ENCODE measurements at places on chromosomes 2 and 18.

DNA sequence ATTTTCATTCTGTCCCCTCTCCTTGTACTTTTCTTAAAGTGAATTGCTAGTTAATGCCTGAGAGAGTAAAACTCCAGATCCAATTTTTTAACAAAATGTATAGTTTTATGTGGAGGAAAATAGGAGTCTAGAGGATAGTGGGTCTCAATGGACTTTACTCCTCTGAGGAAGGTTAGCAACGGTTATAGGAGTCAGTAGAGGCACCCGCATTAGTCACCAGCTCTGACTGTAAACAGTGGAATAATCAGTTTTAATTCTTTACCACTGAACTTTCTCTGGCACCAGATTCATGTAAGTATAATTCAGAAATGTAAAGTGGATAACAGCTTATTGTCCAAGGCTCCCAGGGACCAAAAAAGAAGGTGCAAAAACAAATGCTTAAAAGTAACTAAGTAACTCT lies 38.7 kb upstream of the HNMT start:
- peaks cover 13% of the 10 kb centered on the region for H3K4me1 ChIP-seq
- H3K4me3 ChIP-seq: no peak overlapping the region
- H3K27me3 ChIP-seq: no peaks in the 10 kb centered on the region
- no peak overlapping the region for H3K27ac ChIP-seq
- DNase-seq: no peak

DNA sequence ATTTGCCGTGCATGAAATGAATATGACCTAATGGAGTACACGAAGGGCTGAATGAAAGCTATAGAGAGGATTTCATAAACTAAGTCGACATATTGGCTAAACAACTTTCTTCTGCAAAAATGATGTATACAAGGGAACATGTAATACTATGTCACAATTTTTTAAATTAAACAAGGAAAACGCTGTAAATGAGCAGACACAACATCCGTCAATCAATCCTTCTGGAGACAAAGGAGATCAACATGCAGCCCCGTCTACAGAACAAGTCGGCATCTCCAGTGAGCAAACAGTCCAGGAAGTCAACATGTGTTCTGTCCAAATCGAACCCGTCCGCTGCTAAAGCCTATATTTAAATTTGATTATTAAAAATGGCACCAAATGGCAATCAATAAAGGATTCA lies 180.8 kb downstream of the TCF4 start:
- no peak overlapping the region for H3K4me3 ChIP-seq
- H3K36me3 ChIP-seq: no peaks in the 10 kb centered on the region
- H3K27me3 ChIP-seq: no peaks in the 10 kb centered on the region

DNA sequence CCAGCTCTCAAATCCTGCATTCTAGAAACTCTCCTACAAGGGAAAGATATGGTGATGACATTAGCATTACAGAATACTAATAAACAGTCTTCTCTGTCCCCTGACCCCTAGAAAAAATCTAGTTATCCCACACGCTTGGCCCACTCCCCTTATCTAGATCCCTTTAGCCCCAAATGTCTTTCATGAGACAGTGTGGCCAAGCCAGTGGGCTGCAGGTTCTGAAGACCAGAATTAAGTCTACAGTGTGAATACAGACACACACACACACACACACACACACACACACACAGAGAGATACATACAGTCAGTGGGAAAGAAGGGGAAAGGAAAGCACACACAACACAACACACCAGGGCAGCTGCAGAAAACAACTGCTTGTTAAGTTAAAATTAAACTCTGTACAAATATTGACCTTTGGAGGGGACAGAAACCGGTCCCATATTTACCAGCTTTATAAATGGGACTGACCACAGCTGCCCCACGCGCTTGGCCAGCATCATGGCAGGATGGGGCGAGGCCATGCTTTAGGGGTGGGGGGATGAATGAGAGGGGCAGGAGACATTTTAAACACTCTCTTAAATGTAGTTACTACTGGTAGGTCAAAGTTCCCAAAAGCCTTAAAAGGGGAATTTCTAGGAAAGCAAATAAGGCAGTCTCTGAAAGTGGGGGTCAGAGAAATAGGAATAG lies 49.1 kb downstream of the NHEJ1 start:
- H3K27me3 ChIP-seq: no peaks in the 10 kb centered on the region
- peaks cover 6% of the 10 kb centered on the region for H3K4me1 ChIP-seq
- no peaks in the 10 kb centered on the region for H3K36me3 ChIP-seq
- H3K27ac ChIP-seq: no peak overlapping the region
- H3K4me3 ChIP-seq: no peak overlapping the region
- DNase-seq: no peak

DNA sequence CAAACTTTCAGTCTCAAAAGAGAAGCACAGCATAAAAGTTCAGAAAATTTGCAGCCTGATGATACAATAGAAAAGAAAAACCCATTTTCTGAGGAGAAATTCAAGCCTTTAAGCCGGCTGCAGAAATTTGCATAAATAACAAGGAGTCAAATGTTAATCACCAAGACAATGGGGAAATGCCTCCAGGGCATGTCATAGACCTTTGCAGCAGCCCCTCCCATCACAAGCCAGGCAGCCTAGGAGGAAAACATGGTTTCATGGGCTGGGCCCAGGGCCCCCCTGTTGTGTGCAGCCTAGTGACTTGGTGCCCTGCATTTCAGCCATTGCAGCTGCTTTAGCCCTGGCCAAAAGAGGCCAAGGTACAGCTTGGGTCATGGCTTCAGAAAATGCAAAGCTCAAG lies 54.1 kb upstream of the CAVIN2 start:
- no peaks in the 10 kb centered on the region for H3K4me1 ChIP-seq
- no peaks in the 10 kb centered on the region for H3K36me3 ChIP-seq
- H3K4me3 ChIP-seq: no peak overlapping the region
- DNase-seq: peak; percentile 72

- no peaks in the 10 kb centered on the region for H3K27me3 ChIP-seq
- H3K4me1 ChIP-seq: no peaks in the 10 kb centered on the region
- no peak overlapping the region for H3K27ac ChIP-seq
- no peak overlapping the region for H3K4me3 ChIP-seq
- no peaks in the 10 kb centered on the region for H3K36me3 ChIP-seq
Observed at GRCh38 chr2:1488851-1489250, 75.6 kb downstream of the TPO start.

DNA sequence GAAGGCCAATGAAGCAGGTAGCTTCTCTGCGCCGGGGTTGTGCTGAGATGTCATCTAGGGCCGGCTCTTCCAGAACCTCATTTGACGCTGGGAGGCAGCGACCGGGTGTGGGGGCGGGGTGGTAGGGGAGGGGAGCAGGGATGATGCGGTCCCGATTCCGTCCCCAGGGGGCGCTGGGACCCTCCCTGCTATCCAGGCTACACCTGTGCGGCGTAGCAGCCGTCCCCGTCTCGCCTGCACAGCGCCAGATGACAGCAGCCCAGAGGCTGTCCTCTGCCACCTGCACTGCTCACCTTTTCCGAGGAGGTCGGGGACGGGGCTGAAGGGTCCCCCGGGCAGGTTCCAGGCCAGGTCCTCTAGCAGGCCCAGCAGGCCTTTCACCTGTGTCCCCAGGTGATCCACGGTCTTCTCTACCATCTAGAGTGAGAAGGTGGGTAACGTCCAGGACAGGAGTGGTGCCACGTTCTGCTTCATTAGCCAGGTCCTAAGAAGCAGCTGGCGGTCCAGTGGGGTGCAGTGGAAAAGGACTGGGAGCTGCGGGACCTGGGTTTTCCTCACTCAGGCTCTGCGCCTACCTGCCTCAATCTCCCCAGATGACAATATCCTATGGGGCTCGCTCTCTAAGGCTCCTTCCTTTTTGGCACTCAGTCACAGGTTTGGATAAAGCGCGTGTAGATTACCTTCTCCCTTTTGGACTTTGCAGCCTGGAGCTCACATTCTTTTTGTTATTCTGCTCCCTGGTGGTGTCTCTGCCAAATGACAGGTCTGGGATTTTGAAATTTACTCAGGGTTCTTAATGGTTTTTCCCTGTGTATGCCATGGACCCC lies 56.0 kb upstream of the RAB6C start:
- peak overlapping the region; percentile 70 for H3K4me3 ChIP-seq
- no peak overlapping the region for H3K27ac ChIP-seq
- peak; percentile 95 for DNase-seq
- H3K4me1 ChIP-seq: no peaks in the 10 kb centered on the region

DNA sequence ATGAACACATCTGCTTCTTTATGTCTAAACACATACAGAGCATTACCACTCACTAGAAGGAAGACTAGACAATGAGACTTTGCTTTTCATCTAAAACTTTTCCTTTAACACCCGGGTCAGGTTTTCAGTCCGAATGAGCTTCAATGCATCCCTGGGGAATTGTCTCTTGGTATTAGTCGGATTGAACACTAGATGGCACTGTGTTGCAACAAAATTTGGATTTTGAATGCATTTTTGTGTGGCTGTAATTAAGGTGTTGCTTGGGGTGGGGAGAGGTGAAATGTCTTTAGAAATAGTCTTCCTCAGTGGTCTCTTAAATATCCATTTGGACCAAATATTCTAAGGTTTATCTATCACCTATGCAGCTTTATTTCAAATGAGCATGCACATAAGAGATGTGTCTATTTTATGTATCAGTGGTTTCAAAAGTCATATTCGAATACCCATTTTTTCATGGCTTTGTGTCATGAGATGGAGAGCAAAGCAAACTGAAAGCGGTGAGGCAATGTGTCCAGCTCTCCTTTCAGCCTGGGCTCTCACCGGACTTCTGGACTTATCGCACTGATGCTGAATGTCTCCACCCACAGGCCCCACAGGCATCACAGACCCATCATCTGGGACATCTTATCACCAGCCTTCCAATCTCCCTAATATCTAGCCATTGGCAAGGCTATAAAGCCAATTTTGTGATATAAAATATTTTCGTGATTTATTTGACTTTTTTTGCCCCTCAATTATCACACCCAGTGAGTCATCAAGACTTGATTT lies 510.3 kb downstream of the RNF144A start:
- DNase-seq: peak; percentile 52
- H3K36me3 ChIP-seq: no peaks in the 10 kb centered on the region

DNA sequence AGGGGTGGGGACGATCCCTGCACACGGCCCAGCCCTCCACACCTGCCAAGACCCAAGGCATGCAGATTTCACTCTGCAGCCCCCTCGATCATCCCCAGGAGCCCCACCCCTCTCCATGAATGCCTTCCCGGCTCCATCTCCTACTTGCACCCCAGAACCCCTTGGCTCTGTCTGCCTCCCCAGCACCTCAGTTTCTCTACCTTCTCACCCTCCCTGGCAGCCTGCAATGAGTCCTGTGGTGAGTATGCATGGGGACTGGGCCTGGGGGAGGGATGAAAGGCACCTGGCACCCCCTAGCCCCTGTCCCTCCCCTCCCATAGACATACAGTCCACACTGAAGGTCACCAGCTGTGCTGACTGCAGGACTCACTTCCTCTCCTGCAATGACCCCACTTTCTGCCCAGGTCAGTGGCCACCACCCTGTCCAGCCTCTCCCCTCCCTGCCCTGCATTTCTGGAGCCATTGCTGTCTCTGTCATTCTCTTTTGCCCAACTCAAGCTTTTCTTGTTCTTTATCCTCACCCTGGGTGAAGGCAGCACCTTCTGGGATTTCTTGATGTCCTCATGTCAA lies 1.0 kb downstream of the TEX51 start:
- H3K27me3 ChIP-seq: no peaks in the 10 kb centered on the region
- H3K36me3 ChIP-seq: no peaks in the 10 kb centered on the region
- H3K4me3 ChIP-seq: no peak overlapping the region
- H3K4me1 ChIP-seq: no peaks in the 10 kb centered on the region

DNA sequence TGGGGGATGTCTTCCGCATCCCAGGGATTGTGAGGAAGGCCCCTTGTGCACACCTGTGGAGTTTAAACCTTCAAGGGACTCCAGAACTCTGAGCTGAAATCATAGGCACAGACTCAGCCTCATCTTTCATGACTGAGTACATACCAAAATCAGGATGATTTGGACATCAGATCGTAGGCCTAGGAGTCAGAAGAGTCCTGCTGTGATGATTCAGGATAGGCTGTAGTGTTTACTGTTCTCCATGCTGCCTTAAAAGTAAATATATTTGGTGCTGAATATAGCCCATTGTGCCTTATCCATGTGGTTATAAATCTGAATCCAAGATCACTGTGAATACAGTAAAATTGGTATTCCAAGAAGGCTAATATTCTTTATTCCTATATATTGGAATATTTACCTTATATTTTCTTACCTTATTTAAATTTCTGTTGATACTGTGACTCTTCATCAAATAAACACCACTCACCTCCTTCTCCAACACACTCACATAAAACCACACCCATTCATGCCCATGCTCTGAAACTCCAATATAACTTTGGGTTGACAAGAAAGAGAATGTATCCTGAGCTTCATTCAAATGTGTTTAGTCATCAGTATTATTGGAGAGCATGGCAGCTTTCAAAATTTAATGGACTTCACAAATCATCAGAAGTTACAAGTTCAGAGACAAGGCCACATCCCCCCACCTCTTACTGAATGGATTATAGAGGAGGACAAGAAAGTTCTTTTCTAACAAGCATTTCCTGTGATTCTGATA lies 561.4 kb upstream of the LINC00305 start:
- H3K4me3 ChIP-seq: no peak overlapping the region

DNA sequence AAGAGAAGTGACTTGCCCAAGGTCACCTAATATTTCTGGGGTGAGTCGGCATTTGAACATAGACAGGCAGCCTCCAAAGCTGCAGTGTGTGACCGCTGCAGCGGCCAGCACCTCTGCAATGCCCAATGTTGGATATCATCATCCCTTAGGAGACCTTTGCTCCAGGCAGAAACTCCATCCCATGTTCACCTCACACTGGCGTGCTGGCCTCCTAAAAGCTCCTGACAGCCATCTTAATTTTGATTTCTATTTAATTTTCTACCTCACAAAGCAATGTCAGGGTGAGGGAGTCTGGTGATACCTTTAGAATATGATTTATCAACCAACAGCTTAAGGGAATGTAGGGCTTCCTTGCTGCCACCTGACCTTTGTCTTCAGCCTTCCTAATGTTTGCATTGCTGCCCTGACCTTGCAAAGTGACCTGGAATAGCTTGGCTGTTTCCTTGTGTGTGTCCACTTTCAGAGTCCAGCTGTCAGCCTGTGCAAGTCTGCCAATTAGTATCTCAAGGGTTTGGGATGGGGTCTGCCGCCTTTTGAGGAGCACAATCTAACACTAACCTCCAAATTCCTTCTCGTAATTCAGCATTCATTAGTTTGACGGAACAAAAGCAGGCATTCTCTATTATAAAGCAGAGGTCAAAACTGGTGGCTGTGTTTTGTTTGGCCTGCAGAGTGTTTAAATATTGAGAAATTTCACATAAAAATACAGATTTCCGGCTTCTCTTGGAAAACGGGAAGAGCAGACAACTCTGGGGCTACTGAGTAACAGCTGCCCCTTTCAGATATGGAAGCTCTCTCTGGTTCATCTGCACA lies 127.6 kb downstream of the PLEKHM3 start:
- no peak for DNase-seq
- peaks cover 11% of the 10 kb centered on the region for H3K36me3 ChIP-seq
- peaks cover 36% of the 10 kb centered on the region for H3K4me1 ChIP-seq

- no peak overlapping the region for H3K4me3 ChIP-seq
- H3K27ac ChIP-seq: no peak overlapping the region
- DNase-seq: peak; percentile 33
- H3K27me3 ChIP-seq: no peaks in the 10 kb centered on the region
Observed at GRCh38 chr2:43171789-43172188, 54.6 kb downstream of the ZFP36L2 start.

All from endodermal cell (in vitro differentiated cells).